ENCODE measurements at places on chromosomes 12 and 14.

DNA sequence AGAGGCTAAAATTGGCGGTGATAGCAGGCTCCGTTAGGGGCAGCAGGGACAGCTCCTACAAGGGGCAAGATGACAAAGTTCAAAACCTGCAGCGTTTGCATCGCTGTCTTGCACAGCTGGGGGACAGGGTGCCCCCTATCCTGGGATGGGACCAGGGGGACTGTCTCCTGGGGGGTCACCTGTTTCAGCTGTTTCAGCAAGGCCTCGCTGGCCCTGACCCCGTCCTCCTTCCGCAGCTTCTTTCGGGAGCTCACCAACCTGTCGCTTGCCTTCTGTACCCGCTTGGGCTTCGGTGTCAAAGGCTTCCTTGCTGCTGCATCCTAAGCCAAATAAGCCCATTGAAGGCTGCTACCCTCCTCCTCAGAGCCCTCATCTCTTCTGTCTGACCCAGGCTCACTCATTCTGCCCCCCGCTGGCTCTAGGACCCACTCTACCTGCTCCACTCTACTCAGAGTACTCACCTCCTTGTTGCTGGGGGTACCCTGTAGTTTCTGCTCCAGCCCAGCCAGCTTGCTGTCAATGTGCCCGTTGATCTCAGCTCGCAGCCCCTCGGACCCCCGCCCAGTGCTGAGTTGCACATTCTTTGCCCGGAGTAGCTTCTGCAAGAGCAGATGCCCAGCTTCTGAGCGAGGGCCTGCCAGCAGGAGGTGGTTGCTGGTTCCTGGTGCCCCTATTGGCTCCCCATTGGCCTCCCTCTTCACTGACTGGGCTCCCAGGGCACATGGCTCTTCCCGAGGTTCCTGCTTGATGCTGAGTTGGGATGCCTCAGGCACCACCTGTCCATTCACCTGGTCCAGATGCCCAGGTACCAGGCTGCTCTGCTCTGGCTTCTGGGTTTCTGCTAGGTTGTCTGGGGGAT lies 12.4 kb upstream of the PRKAG1 start:
- no peak for DNase-seq

DNA sequence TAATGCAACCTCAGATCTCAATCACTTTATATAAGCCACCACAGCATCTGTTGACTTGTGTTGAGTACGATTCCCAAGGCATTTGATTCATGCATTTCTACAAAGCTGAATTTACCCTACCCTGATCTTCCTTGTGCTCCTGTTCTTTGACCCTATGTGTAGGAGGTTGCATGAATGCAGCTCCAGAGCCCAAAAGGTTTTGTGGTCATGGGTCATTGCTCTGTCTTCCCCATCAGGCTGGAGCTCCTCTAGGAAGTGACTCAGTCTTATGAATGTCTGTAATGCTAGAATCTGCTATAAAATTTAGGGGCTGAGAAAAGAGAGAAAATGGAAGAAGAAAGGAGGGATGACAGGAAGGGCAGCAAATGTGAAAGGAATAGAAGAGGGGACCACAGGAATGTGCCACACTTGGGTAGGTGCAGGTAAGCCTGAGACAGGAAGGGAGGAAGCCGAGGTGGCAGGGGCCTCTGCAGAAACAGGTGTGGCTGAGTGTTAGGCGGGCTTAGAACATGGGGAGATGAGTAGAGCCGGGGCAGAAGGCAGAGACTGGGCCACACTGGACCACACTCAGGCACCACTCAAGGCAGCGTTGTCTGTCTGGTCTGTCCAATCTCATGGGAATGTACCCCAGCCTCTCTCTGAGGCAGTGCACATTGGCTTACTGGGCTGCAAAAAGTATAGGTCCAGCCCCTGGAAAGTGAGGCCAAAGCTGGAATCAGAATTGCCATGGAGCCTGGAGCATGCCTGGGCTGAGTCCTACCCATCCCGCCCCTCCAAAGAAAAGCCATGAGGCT lies 334.1 kb downstream of the BCL11B start:
- no peak for DNase-seq

GRCh38 chr12:103350116-103350515 lies 145.7 kb downstream of the C12orf42 start:
- DNase-seq: no peak

GRCh38 chr12:55955800-55956508 lies 9.9 kb downstream of the PMEL start:
- peak; percentile 36 for DNase-seq

DNA sequence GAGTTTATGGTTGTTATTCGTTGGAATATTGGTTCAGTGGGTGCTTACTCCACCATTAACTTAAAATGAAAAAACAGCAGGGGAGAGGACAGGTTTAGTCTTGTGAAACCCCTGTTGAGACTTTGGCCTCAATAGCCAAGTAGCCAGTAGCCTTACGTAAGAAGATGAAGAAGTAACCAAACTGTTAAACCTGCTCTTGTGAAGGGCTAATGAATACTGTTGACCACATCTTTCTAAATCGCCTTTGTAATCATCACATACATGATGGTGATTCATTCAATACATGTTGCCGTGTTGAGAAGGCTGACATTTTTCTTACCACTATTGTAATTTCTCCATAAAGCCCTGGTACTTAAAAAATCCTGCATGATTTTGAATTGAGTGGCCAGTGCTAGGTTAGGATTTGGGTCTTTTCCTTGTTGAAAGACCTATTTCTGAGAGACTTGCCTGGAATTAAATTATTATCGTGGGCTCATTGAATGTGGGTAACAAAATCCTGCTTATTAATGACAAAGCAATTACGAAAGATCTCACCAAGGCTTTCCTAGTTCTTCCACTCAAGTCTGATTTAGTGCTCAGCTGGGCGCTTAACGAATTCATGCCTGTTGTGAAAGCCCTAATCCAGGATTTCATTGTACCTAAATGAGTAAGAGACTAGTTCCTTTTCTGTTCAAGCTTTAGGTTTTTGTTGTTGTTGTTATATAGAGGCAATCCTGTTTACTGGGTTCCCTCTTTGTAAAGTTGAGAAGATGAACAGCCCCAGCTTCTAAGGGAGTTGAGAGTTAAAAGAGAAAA lies 333.1 kb downstream of the FUT8 start:
- DNase-seq: no peak

DNA sequence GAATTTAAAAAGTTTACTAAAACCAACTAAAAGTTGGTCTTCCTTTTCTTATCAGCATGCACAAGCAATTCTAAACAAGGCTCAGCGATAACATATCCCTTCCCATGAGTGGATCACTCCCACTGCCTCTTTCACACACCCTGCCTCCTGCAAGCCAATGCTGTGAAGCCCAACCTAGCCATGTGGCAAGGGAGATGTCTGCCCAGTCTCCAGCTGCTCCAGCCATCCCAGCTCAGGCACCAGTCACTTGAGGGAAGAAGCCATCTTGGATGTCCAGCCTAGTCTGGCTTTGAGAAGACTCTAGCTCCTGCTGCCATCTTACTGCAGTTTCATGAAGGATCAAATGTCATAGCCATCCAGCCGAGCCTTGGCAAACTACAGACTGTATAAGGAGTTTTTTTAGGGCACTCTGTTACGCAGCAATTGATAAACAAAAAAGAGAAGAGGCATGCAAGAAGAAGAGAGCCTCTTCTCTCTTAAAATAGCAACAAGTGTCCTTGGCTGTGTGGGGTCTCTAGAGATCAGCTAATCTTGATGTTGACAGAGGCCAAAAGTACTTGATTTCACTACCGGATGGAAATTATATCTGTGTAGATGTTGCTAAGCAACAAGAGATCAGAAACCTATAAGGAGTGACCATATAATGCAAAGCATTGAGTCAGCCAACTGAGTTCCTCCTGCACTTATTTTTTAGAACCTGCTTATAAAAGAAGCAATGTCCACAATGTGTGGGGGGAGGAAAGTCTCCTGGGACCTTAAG lies 108.9 kb downstream of the PTCSC3 start:
- no peak for DNase-seq

Data from choroid plexus epithelial cell (primary cell).